ENCODE measurements at places on chromosomes 6 and 20. TPM values are rescaled to one million over a fixed set of nuclear protein-coding genes. Genes with fewer than 3 reads are reported as not detected.

DNA sequence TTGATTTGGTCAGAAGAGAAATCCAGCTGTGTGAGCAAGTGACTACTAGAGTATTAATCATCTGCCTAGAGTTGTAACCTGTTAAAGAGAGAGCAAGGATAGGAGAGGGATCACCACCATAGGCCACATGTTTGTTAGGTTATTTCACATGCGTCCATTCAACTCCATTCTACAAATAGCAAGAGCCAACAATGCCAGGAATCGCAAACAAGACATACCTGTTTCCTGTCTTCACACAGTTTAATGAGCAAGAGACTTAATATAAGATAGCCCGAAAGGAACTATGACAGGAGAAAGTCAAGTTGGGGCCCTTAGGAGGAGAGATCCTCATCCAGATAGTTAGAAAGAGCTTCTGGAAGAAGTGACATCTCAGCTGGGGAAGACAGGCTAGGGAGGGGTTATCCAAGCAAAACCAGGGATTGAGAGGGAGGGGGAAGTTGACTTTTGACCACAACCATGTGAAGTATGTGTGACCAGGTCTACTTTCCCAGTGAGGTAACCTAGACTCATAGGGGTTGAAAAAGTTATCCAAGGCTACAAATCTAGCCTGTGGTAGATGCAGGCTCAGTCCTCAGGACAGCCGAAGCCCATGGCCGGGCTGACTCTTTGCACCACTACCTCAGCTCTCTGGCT lies 147.4 kb downstream of the ALDH8A1 start:
- no peaks in the 10 kb centered on the region for H3K27me3 ChIP-seq
- H3K36me3 ChIP-seq = no peaks in the 10 kb centered on the region
- no peak for DNase-seq
- no peak overlapping the region for H3K27ac ChIP-seq
- no peaks in the 10 kb centered on the region for H3K4me1 ChIP-seq

SLC17A1 gene
- total RNA-seq = 0.18 TPM

GRCh38 chr6:162543221-162543620 lies 184.3 kb downstream of the PRKN start:
- no peak overlapping the region for H3K27ac ChIP-seq
- H3K36me3 ChIP-seq = no peaks in the 10 kb centered on the region
- DNase-seq = no peak
- H3K27me3 ChIP-seq = no peaks in the 10 kb centered on the region
- no peak overlapping the region for H3K4me3 ChIP-seq

DNA sequence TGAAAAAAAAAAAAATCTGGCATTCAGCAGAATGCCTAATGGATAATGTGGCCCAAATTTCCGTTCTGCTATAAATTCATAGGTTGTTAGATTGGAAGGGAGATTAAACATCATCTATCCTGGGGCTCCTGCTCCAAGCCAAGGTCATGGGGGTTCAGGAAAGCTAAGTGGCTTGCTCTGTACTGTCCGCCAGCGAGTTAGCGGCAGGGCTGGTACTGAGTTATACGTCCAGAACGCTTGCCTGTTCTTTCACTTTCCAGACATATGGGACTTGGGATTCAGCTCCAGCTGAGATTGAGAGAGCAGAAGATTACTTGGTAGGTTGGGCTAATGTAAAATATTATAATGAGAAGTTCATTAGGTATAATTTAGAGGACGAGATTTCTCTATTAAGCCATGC lies 858 bp downstream of the RWDD1 start:
- peak overlapping the region; percentile 91 for H3K27ac ChIP-seq
- peaks cover 17% of the 10 kb centered on the region for H3K4me1 ChIP-seq
- peak; percentile 35 for DNase-seq
- peak overlapping the region; percentile 63 for H3K4me3 ChIP-seq
